ENCODE measurements at places on chromosomes 7 and 10.

- DNase-seq: no peak
Measured at GRCh38 chr10:18145652-18146051, 5.4 kb downstream of the CACNB2 start.

DNA sequence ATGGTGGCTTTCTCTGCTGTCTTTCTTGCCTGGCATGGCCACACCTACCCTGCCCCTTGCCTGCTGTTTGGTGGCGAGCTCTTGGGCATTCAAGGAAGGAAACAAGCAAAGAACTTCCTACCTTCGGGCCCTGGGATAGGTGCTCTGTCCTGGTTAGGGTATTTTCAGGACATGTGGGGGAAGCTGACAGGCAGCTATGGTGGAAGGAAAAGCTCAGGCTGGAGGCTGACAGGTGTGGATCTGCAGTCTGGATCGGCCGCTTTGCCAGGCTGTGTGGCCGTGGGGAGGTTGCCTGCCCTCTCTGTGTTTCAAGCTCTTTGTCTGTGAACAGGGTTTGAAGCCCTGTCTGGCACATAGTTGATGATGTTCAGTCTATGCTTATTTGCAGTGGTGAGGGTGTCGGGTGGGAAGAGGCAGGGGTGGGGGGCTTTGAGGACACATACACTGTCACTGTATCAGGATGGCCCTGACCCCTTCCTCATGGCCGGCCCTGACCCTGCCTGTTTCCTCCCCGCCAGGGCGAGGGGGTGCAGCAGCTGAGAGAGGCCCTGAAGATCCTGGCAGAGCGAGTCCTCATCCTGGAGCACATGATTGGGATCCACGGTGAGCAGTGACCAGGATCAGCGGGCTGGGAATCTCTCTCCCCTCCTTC is 73.7 kb downstream of the MYL10 start:
- DNase-seq: no peak

DNA sequence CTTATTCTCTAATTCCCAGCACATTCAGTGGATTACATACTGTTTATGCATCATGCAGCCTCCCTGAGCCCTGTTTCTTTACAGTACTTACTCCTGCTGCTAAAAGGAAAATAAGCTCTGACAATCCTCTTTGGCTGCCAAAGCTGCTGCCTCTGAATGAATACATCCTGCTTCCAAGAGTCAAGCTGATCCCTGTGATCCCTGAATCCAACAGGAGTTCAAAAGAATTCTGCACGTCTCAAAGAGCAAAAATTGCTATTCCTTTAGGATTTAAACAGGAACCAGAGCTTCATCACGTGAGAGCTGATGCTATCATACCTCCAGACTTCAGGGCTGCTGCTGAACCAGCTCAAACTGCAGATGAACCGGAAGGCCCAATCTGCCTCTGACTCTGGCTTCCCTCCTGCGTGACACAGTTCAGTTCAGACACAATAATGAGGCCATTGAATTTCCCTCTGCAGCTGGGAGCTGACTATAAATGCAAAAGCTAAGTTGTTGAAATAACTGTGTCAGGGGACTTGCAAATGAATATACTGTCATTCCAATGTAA is 851.0 kb upstream of the PHF14 start:
- DNase-seq: peak; percentile 2

- DNase-seq: no peak
Measured at GRCh38 chr10:77244746-77245145, 392.9 kb downstream of the KCNMA1 start.

DNA sequence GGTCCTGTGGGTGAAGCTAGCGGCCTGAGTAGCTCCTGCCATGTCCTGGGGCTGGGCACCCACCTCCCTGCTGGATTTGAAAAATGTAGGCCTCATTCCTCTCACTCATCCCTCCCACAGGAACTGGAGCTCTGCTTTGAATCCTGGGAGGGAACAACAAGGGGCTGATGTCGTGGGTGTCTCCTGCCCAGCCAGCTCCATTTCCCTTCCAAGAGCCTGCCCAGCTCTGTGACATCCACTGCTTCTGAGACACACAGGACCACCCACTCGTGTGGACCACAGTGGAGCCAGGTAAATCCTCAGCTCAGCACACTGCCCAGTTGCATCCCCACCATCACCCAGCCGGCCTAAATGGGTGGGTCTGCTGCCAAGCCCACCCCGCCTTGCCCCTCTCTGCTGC is 579.2 kb downstream of the GRID1 start:
- no peak for DNase-seq

DNA sequence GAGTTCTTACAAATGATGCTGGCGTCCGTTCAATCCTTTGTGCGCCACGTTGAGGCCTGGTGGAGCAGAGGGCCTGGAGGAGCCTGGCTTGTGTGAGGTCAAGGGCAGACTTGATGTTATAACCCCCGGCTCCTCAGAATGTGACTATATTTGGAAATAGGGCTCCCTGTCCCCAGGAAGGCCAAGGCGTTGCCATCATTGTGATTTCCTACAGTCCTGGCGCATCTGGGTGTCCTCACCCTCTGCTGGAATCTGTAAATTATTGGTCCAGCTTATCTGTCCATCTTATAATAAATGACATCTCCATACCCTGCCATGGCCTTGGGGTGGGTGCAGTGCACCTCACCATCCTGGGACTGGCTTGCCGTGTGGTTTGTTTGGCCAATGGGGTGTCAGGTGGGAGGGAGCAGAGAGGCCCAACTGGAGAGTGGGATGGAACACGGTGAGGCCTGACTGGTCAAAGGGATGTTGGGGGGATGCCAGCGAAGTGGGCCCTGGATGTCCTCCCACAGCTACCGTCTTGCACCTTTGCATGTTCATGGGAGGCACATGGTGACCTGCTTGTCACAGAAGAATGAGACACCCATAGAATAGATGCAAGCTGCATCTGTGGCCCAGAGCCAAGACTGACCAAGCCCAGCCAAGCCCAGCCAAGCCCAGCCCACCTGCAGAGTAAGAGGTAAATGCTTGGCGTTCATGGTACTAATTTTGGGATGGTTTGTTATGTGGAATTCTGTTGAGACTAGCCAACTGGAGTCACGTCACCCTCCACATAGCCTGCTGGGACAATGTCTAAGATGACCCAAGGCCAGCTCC is 11.1 kb upstream of the LRRC27 start:
- DNase-seq: no peak

DNA sequence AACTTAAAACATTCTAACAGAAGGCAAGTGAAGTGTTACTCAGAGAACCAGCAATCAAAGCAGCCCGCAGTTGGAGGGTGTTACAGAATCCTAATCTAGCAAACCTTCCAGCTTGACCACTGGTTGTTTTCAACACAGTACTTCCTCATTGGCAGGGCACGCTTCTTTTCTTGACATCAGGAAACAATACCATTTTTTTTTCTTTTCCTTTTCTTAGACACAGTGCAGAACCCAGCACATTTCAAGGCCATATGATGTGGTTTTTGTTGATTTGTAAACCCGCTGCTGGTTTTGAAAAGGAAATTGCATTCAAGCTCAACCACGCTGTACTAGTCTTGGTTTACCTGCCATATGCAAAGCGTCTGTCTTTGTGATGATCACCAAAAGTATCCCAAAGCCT is 33.4 kb downstream of the RHOBTB1 start:
- no peak for DNase-seq

- peak; percentile 80 for DNase-seq
Measured at GRCh38 chr10:101244321-101245050, 15.2 kb upstream of the LBX1 start.

DNA sequence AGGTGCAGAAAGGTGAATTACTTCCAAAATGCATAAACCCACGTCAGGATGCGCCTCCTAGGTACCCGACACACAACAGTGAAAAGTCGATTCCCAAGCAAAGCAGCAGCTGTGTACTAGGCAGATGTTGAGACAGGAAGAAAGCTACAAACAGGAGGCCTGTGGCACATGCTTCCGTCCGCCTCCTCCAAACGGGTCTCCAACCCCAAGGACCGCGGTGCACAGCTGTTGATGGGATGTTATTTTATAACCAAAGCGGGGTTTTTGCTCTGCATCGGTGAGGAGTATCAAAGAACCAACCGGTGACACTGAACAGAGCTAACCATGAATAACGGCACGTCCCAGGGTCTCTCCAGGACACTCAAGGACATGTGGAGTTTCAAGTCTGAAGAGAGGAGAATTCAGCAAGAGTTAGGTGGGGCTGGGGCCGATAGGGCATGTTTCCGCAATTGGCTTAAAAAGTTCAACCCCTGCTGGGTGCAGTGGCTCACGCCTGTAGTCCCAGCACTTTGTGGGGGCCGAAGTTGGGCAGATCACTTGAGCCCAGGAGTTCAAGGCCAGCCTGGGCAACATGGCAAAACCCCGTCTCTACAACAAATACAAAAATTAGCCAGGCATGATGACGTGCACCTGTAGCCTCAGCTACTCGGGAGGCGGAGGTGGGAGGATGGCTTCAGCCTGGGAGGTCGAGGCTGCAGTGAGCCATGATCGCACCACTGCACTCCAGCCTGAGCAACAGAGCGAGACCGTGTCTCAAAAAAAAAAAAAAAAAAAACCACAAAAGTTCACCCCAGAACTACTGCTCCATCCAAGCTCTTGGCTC is 108.0 kb downstream of the SMURF1 start:
- DNase-seq: no peak

DNA sequence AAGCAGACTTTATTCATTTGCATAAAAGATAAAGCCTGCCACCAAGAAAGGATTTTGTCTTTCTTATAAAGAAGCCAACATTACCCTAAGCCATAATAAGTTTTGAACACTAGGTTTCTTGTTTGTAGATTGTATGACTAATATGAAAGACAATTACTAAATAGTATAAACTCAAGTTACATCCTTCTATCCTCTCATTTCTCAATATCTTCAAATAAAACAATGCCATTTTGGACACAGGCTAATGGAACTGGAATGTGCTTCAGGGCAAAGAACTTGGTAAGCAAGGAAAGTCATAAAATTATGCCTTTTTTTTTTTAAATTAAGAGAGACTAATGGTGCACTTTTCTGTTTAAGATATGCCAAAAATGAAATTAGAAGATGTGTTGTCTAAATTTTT is 137.7 kb downstream of the DKK1 start:
- peak; percentile 51 for DNase-seq

DNA sequence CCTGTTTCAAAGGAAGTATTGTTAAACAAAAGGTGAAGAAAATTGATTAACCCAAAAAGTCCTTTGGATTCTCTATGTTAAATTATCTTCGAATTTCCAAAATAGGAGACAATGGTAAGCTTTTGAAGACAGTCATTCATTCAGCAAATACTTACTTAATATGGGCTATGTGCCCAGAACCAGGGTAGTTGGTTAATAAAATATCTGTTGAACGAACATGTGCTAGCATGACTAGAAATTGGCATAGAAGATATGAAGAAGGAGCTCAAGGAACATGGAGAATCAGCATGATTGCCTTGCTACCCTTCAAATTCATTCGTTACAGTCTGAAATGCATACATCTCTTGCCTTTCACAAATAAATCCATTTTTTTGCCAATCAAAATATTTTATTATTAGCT is 123.1 kb upstream of the RHEB start:
- DNase-seq: no peak

GRCh38 chr10:47092376-47092775 is 181.1 kb downstream of the PTPN20 start:
- no peak for DNase-seq

- no peak for DNase-seq
Measured at GRCh38 chr7:158321056-158321700, 266.4 kb downstream of the PTPRN2 start.

GRCh38 chr7:28328822-28329660 is 83.3 kb upstream of the CREB5 start:
- DNase-seq: no peak

GRCh38 chr7:75599244-75599781 is 107.2 kb downstream of the SPDYE5 start:
- DNase-seq: no peak

DNA sequence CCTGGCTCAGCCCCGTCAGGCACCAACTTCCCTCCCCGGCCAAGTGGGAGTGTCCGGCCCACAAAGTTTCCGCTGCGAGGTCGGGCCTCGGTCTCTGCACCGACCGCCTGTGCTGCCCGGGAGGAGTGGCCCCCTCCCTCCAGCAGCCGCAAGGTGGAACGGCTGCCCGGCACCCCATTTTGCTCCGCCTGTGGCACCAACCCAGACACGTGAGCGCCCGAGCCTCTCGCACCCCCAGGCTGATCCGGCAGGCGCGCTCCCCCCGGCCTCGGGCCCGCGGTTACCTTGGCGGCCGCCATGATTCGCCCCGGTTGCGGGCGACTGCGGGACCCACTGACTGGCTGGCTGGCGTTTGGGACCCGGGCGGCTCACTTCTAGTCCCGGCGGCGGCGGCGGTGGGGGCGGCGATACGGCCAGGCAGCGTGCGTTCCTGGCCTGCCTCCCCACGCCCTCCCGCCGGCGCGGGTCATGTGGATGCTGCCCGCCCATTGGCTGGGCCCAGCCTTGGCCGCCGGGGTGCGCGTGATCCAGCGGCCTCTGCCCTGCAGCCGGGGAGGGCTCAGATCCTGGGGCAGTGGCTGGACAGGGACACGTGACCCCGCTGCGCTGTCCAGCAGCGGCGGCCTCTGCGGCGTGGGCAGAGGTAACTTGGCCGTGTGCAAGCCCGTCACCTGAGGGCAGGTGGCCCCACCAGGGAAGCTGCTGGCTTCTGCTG is at the start of gene SLC25A13:
Gene SLC25A13, minus strand, starts transcription at position 441 of the 715 bp plus-strand sequence. Its CDS starts 142 bp downstream, at position 299.
- peak; percentile 87 for DNase-seq

DNA sequence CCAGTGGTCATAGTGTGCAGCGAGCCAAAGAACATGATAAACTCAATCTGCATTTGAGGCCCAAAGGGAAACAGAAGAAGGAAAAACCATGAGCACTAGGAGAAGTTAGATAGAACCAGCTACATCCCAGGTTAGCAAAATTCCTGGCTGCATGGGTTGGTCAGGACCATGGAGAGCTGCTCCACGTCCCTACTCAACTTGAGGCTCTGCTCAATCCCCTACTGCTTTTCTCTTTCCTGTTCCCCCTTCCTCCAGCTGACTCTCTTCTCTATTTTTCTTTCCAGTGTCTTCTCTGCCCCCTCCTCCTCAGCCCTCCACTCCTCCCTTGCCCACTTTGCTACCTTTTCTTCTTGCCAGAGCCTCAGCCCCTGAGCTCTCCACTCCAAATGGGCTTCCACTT is 21.9 kb upstream of the VSIR start:
- DNase-seq: no peak

- DNase-seq: no peak
Measured at GRCh38 chr10:43849551-43849950, 200.9 kb upstream of the ZNF32 start.

DNA sequence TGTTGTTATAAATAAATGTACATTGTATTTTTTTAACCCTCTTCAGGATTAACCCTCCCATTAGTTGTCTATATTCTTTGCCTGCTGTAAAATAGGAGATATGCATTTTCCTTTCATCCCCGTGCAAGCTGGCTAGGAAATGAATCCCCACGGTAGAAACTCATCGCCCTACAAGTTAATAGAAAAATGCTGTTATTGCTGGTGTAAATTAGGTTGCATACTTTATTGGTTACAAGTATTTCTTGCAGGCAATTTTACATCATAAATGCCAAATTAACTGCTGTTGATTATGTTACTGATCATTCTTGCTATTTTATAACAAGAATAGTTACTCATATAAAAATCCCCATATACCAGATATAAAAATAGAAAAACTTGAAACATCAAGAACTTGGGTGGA is 454.2 kb upstream of the KLF6 start:
- DNase-seq: no peak

GRCh38 chr7:92632791-92633190 is 42.6 kb upstream of the FAM133B start:
- DNase-seq: no peak

Measured in HT1080 (cell line).